ENCODE measurements at places on chromosomes 2 and 18.

DNA sequence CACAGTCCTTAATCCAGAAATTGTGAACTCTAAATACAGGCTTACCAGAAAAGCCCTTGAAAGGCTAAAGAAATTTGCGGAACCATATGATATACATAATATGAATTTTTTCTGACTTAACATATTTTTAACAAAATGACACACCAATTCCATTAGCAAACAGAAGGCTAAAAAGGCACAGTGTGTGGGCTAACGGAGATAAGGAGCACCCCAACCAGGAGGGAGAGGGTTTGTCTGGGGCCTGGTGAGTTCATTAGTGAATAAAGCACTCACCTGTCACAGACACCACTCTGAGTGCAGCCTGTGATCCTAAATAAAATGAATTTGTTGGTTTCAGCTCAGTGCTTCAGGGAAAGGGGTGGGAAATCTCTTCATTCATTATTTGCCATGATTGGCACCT is 2.7 kb upstream of the FECH start:
- no peak for DNase-seq

DNA sequence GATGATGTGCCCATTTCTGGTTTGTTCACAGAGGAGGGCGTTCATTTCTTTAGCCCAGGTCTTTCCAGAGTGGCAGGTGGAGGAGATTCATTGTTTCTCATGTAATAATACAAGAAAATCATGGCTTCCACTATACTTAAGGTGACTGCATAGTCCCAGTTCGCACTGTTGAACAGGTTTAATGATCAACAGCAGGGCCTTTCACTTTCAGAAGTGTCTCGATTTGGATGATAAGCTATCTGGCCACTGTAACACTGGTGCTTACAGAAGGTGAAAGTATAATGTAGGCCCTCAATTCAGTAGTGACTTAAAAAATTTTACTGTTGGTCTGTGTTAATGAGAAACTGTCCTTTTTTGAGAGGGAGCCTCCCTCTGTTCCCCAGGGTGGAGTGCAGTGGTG is 1.4 kb downstream of the RMC1 start:
- DNase-seq = no peak

GRCh38 chr2:32633040-32633439 is 5.2 kb downstream of the TTC27 start:
- no peak for DNase-seq

DNA sequence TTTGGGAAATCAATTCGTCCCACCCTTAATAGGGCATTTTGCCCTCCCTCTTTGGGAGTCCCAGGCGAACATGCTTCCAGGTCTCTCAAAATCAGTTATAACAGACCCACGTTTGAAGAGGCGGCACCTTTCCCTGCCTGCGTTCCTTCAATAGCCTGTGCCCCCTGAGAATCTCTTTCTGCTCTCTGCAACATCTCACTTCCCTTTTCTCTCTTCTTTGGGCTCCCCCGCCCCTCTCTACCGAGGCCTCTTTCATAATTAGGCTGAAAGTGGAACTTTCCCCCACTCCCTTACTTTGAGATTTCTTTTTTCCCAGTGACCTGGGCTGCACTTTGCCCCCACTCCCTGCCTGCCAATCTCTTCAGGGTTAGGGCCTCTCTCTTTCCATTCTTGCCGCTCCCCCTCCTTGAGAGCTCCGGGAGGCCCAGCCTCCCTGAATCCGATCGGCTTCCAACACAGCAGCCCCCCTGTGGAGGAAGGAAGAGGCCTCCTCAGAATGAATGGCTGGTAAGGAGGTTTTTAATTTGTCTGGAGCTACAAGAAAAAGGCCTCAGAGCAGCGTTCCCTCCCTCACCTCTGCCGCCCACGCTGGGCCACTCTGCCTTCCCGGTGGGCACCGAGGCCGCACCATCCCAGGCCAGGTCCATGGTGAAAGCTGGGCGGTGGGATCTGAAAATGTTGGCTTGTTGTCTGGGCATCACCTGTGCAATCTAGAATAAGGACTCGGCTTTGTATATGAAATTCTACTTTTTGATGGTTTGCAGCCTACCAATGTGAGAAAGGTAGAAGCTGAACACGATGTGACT is 162.6 kb upstream of the SIX3 start:
- DNase-seq = no peak

DNA sequence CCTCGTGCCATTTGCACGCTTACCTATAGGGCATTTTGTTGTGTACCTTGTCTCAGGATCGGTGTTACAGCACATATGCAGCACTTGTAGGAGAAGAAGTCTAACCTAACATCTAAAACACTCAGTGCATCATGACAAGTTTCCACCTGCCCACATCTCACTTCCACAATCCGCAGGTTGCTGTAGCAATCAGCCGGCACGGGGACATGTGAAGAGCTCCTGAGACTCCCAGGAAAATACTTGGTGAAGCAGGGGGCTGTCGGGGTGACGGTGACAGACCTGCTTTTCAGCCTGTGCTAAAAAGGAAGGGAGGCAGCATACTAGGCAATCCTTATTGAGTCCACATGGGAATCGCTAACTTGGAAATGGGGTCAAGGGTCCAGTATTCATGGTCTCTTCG is 172.2 kb downstream of the MYT1L start:
- no peak for DNase-seq

GRCh38 chr2:77034445-77034844 is 487.7 kb downstream of the LRRTM4 start:
- no peak for DNase-seq

GRCh38 chr18:5073026-5073944 is 123.8 kb downstream of the AKAIN1 start:
- peak; percentile 2 for DNase-seq

- no peak for DNase-seq
Observed at GRCh38 chr2:23505218-23505983, 120.4 kb downstream of the KLHL29 start.

DNA sequence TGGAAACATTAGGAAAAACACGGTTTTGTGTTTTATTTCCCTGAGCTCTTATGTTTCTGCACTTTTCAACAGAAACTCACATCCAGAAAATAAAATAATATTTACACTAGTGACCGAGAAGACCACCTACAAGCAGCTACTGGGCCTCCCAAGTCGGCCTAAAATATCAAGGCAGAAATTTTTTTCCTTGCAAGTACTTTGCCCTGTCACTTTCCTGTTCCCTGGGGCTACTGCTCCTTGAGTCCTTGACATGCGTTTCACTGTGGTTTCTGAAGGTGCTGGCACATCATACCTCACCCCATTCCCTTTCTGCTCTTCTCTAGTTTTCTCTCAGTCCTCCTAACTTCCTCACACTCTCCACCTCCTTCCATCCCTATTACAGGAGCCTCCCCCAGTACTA is 279.1 kb downstream of the AGPS start:
- no peak for DNase-seq

- DNase-seq = peak; percentile 43
Observed at GRCh38 chr18:55249550-55249949, 290.3 kb upstream of the CCDC68 start.

DNA sequence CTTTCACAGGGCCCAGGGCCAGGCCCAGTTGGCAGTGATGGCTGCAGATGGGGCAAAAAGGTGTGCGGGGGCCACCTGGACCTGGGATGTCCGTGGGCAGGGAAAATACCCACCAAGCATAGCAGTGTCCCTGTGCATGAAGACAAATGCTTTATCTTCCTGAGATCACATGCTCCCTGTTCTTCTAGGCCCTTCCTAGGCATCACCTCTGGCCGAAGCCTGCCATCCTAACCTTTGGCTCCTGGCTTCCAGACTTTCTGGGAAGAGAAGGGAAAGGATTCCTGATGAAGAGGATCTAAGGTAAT is 105.0 kb upstream of the SMAD2 start:
- no peak for DNase-seq

GRCh38 chr18:75454022-75454795 is 26.7 kb upstream of the SMIM21 start:
- DNase-seq = peak; percentile 22

- DNase-seq = no peak
Observed at GRCh38 chr2:182422864-182423263, 4.0 kb downstream of the PDE1A start.

GRCh38 chr2:129606496-129607270 is 372.8 kb upstream of the RAB6C start:
- no peak for DNase-seq

- DNase-seq = no peak
Observed at GRCh38 chr18:50458796-50459195, 84.0 kb downstream of the SKA1 start.

DNA sequence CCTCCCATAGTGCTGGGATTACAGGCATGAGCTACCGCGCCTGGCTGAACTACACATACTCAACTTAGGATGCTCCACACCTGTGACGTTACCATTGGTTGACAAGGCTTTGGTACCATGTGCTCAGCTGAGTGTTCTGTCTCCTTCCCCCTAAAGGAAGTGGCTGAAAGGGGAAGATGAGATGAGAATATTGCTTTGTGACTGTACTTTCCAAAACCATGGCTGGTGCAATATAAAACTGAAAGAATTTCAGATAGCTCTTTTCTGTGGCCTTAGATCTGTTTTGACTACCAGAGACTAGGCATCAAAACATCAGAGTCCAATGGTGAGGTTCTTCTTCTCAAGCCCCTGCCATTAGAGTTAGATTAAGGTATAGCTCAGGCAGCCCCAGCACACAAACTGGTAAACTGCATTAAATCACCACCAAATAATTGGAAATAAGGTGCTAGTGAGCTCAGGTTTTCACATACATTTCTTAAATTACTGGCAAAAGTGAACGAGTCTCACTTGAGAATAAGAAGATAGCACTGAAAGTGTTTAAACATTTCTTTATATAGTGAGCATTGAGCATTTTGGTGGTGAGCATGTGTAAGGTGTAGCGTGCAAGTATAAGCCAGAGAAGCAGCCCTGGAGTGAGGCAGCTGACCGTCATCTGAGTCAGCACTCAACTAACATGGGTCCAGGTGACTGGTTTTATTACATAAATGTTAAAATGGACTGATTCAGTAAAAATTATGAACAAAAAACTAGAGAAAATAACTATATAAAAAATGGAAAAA is 113.5 kb upstream of the FZD5 start:
- DNase-seq = no peak

DNA sequence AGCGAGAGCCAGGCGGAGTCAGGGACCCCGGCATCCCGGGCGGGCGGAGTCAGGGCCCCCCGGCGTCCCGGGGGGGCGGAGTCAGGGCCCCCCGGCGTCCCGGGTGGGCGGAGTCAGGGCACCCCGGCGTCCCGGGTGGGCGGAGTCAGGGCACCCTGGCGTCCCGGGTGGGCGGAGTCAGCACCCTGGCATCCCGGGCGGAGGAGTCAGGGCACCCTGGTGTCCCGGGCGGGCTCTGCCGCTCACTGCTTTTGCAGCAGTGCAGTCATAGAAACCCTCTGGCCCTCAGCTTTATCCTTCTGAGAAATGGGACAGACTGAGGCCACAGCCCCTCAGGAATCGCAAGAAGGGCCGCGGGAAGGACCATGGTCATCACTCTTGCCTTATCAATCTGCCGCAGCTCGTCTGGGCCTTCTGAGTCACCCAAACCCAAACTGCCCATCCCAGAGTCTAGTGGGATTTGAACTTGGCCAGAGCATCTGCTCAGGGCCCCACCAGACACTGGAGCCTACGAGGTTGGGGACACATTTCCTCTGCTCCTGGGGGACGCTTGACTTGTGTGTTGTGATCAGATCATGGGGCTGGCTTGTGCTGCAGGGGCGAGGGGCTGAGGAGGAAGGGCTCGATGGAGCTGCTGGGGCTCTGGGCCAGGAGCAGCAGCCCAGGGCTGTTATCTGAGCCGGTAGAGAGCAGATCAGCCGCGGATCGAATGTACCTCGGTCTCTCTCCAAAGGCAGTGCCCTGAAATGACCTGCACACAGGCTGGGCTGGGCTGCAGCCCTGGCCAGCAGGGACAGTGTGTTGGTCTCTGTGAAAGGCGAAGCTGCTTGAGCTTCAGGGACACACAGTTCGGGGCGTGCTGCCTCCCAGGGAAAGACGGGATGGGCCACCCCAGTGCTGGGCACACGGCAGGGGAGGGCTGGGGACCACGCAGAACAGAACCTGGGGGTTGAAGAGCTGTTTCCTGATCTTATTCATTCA is 290.1 kb upstream of the HDAC4 start:
- no peak for DNase-seq

DNA sequence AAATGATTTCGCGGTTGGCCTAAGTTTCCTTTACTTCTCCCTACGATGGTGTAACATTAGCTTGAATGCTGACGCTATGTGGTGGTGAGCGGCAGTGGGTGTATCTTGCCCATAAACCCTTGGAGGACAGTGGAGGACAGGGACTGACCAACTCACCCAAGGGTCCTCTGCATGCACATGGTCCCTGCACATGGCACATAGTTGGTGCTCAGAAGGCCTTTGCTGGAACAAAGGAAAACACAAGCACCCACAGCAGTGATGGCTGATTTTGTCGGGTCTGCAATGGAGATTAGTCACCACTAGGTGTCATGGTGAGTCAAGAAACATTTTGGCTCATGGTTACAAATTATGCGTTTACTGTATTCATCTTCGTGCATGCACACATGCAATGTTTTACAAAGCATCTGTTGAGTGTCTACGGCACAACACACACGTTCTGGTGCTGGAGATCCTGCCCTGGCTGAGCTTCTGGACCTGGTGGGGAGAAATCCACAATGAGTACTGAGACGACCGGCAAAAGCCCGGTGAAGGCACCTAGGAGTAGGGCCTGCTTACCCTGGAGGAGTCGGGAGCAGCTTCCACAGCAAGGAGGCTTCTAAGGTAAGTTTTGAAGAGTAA is 44.0 kb downstream of the PDCL3 start:
- peak; percentile 39 for DNase-seq

GRCh38 chr18:9506046-9506792 is 30.9 kb downstream of the RALBP1 start:
- DNase-seq = peak; percentile 51

GRCh38 chr2:65061910-65062339 is 5.7 kb downstream of the CEP68 start:
- DNase-seq = no peak

GRCh38 chr2:191847764-191848163 is 876 bp upstream of the CAVIN2 start:
- no peak for DNase-seq

DNA sequence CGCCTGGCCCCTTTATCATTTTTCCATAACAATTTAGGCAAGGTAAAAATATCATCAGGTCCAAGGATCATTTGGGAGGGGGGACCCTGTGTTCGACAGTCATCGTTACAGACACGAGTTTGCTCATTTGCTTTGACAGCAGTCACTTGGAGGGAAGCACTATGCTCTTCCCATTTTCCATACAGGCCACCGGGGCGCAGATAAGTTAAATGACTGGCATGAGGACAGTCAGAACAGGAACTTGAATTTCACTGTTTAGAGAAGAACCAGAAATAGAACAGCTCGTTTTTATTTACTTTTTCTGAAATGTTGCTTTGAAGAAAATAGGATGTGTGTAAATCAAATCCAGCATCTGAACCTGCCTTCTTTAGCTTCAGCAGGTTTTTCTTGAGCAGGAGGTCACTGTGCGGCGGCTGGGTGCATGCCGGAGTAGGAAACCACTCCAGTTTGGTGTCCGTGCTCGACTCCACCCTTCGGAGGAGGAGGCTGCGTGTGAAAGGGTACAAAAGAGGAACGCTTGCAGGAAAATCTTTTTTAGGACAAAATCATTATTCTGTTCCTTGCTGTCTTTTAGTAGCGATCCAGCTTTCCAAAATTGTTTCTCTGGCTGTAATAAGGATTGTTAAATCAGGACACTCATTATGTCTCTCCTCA is 15.2 kb downstream of the NPAS2 start:
- no peak for DNase-seq
